Stimulated activated CD8-positive, alpha-beta memory T cell treated with anti-CD3 and anti-CD28 coated beads, Interleukin-4, amount 100 ng/mL, for 1 hour (primary cell): ENCODE measurements at places on chromosomes 16 and 17.

GRCh38 chr17:58671969-58672368, 19.9 kb downstream of the TEX14 start:
- DNase-seq = no peak

- DNase-seq = no peak
Observed at GRCh38 chr17:45201457-45201856, 20.2 kb upstream of the FMNL1 start.

DNA sequence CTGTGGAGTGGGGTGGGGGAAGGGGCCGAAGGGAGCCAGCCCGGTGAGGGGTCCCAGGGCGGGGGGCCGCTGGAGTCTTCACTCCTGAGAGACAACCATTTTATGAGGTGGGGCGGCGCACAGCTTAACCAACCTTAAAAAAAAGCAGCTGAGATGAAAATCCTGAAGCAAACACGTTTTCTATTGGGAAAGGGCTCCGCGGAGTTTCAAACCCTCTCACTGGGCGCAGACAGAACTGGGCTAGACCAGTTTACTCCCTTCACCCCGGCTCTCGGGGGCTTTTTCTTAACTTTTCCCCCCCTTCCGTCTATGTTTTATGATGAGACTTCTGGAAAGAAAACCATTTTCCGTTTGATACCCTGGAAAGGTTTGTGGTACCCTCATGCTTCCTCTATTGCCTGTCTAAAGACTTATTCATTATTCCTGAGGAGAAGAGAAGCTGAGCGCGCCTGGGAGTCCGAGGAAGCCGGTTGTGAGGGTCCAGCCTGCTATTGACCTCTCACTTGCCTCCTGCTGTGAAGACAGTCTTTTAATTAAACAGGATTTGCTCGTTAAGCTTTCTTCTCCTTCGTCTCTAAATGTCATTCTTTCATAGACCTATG, 482 bp upstream of the SSH2 start:
- DNase-seq = no peak

- DNase-seq = no peak
Observed at GRCh38 chr17:33786478-33786877, 468.6 kb upstream of the CCL2 start.

- no peak for DNase-seq
Observed at GRCh38 chr17:66900126-66901010, 64.1 kb upstream of the CACNG4 start.

DNA sequence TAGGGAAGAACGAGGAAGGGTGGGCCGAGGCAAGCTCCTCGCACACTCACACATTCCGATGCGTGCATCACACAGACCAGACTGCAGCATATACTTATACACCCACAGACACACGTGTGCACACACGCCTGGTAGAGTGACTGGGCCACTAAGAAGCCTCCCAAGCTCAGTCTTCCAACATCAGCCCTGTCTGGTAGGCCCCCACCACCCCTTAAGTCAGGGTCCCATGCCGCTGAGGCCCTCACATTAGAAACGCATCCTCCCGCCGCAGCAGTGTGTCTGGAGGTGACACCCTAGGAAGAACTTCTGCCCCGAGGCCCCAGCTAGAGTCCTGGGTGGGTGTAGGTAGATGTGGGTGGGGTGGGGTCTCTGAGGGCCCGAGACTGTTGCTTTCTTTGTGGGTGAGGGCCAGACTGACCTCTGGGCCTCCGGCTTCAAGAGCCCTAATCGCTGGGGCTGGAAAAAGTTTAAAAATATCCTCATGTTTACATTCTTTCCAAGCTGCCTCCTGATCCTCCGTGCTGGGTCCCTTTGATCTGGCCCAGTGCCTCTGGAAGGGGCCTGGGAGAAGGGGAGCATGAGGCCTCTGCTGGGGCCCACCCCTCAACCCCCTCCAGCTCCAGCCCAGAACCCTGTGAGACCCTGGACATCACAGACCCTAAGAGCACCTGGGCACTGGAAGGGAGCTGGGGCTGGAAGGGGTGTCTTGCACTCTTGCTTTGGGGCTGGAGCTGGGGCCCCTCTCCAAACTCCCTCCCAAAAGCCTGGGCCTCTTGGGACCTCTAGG, 13.6 kb downstream of the CDH16 start:
- no peak for DNase-seq

- no peak for DNase-seq
Observed at GRCh38 chr17:78555746-78556401, 21.3 kb downstream of the DNAH17 start.
